Stimulated activated CD8-positive, alpha-beta memory T cell treated with anti-CD3 and anti-CD28 coated beads, Interleukin-4, amount 100 ng/mL, for 4 hours (primary cell): ENCODE measurements at places on chromosomes 1 and 21.

DNA sequence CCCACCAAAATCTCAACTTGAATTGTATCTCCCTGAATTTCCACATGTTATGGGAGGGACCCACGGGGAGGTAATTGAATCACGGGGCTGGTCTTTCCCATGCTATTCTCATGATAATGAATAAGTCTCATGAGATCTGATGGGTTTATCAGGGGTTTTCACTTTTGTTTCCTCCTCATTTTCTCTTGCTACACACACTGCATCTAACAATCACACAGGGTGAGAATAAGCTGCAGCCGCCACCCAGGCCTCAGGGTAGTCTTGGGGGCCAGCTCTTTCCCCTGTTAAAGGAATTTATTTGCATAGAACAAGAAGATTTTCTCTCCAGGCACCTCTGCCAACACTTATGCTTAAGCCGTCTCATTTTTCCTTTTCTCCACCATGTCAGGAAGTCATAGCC, 26.0 kb upstream of the GBP6 start:
- DNase-seq = no peak

DNA sequence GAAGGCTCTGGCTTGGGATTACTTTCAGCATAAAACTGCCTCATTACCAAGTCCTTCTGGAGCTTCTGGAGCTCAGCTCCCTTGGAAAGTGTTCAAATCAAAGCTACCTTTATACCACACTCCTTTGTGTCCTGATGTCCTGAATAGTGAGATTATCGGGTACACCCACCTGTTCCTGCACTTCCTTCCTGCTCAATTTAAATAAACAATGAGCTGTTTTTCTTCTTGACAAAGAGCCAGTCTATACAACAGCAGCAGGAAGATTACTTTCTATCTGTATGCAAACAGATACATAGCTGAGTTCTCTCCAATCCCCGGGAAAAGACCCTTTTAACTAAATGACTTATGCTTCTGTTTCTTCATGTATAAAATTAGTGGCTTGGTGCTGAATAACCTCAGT, 258.0 kb upstream of the FMN2 start:
- DNase-seq = no peak

DNA sequence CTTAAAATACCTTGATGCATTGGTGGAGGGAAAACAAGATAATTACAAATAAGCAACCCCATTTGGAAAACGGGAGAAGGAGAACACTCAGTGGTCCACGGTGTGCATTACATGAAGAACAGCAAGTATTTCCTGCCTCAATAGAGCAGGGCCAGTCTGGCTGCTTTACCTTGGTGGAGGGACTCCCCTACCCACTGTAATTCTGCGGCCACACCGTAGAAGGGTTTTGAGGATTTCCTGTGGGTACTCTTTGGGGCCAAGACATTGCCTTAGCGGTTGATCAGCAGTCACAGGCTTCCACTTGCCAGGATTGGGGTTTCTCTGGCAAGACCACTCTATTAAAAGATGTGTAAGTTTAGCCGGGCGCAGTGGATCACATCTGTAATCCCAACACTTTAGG, 16.3 kb upstream of the TMEM54 start:
- no peak for DNase-seq

GRCh38 chr1:9153152-9153551, 24.2 kb upstream of the GPR157 start:
- DNase-seq = no peak

- DNase-seq = no peak
These were observed 9.0 kb upstream of the SMIM1 start for GRCh38 chr1:3763351-3764125.
